ENCODE measurements at places on chromosomes 3 and 15.

- DNase-seq = no peak
Observed at GRCh38 chr3:182608832-182609231, 184.5 kb upstream of the ATP11B start.

GRCh38 chr15:60720086-60720485 is 241.1 kb upstream of the ICE2 start:
- no peak for DNase-seq

DNA sequence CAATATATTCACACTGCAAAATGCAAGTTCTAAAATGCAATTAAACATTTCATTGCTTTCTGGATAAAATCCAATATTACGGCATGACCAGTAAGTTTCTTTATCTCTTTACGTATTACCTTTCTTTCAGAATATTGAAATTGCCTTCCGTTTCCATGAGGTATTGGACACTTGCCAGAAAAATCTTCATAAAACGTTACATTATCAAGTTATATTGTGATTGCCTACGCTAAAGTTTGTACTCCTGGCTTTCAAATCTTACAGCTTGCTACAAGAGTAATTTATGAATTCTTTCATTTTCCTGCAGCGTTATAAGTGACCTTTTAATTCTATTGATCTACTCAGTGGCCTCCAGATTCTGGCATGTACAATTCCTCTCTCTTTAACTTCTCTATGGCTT is 1349.3 kb downstream of the OTOL1 start:
- DNase-seq = no peak

- DNase-seq = no peak
Observed at GRCh38 chr3:151871639-151872468, 1.6 kb upstream of the SUCNR1 start.

- DNase-seq = no peak
Observed at GRCh38 chr3:45616158-45616557, 21.6 kb downstream of the LIMD1 start.

DNA sequence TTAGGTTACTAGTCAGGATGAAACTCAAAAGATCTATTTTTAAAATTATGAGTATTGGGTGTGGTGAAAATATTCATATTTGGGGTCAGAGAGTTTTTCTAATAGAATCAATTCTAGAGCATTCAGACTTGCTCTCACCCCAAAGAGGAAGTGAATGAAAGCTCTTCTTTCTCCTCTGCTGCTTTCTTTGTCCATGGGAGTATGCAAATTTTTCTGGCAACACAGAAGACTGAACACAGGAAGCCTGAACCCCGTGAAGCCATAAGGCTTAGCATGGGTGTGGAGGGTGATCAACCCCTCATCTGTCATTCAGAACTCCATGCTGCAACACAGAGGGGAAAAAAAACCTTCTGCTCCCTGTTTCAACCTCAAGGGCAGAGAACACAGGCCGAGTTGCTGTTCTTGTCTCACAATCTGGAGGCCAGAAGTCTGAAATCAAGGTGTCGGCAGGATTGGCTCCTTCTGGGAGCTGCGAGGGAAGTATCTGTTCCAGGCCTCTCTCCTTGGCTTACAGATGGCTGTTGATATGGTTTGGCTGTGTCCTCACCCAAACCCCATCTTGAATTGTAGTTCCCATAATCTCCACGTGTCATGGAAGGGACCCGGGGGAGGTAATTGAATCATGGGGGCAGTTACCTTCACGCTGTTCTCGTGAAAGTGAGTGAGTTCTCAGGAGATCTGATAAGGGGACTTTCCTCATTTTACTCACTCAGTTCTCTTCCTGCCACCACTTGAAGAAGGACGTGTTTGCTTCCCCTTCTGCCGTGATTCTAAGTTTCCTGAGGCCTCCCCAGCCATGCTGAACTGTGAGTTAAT is 33.7 kb upstream of the CD47 start:
- DNase-seq = no peak

GRCh38 chr3:120276767-120277166 is 8.3 kb downstream of the GPR156 start:
- DNase-seq = no peak

- peak; percentile 60 for DNase-seq
Observed at GRCh38 chr3:12934431-12934830, 93.1 kb upstream of the RPL32 start.

DNA sequence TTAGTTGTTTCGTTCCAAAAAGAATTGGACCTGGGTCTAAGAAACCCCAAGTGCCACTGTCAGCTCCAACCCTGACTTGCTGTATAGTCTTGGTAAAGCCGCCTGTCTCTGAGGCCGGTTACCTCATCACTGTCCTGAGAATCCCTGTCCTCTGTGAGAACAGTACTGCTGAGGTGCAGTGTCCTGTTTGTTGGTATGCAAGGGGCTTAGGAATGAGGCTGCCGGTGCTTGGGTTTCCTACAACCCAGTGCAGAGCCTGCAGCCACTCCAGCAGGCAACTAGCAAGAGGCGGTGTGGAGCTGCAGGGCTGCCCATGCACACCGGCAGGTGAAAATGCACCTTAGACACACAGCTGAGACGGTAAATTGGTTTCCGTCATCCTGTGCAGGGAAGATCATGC is 52.0 kb upstream of the ATG7 start:
- no peak for DNase-seq

DNA sequence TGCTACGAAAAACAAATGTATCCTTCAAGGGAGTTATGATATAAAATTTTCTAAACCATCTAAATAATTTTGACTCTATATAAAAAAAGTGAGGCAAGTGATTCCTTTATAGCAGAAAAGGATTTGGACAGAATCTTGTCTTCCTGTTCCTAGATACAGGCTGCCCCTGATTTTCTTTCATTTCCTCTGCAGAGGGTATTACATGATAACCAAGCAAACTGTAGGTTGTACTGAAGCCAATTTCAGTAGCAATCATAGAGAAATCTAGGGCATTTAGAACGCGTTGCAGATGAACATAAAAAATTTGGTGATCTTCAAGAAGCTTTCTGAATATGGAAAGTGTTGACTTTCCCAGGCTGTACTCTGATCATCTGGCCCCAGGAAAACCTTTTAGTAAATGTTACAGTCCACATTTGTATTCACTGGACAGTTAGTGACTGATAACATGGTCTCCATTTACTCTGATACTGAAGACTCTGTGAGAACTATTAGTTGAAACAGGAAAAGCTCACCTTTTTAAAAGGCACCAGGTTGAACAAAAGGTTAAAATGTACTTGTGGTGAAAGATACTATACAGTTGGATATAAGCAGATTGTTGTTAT is 9.1 kb upstream of the UTS2B start:
- no peak for DNase-seq

DNA sequence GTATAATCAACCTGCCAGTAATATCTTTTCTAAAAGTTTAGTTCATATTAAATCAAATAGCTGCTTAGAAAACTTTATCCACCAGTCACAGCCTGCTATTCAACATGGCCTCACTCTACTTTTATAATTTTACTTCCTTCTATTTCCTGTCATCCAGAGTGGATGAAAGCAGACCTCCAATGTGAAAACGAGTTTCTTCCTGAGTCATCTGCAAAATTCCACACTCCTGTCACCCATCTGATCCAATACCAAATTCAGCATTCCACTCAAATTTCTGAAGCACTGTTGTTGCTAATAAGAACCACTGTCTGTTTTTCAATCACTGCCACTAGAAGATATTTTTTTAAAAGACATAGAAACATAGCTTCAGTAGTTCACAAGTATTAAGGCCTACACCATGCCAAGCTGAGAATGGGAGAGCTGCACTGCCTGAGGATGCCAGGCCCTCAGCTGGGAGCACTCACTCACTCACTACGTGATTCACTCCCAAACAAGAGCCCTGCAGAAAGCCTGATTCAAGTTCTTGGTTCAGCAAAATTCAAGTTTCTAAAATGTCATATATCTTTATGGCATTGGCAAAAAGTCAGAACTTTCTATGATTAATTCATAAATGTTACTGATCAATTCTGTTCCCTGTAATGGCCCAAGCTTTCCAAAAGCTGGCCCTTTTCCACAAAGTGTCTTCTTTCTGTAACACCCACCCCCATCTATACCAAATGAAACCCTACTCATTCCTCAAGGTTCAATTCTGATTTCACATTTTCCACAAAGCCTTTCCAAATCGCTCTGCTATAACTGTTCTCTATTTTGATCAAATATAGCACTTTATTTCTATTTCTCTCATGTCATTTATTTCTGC is 82.9 kb downstream of the FSIP1 start:
- DNase-seq = peak; percentile 57

GRCh38 chr3:175606650-175607318 is 747.6 kb downstream of the NAALADL2 start:
- DNase-seq = no peak

DNA sequence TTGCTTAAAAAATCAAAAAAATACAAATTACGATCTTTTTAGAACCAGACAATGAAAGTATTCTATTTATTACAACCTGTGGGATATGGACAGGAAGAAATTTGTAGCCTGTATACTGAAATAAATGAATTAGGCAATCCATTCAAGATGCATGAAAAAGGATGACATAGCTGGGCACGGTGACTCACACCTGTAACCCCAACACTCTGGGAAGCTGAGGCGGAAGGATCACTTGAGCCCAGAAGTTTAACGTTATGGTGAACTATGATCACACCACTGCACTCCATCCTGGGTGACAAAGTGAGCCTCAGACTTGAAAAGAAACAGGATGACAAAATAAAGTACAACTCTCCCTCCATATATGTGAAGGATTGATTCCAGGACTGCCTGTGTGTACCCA is 74.1 kb downstream of the MSL2 start:
- no peak for DNase-seq

GRCh38 chr15:60496853-60497252 is 17.9 kb upstream of the ICE2 start:
- no peak for DNase-seq

- no peak for DNase-seq
Observed at GRCh38 chr3:42014458-42014920, 52.6 kb upstream of the ULK4 start.

DNA sequence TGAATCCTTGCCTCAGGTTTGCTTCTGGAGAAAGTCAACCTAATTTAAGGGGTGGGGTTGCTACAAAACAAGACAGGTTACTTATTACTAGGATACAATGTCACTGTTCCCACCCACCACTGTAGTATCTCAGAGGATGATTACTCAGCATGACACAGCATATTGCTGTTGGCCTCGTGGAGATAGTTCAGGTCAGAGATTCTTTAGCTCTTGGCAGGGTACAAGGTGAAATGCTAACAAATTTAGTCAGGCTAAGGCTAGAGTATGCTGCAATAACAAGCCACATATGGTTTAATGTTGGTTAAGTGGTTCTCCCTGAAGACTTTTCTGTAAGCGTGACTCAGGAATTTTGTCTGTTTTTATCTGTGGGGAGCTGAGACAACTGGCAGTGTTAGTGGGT is 161.8 kb downstream of the EDEM1 start:
- DNase-seq = no peak

- DNase-seq = no peak
Observed at GRCh38 chr3:33030802-33031201, 66.1 kb downstream of the GLB1 start.

DNA sequence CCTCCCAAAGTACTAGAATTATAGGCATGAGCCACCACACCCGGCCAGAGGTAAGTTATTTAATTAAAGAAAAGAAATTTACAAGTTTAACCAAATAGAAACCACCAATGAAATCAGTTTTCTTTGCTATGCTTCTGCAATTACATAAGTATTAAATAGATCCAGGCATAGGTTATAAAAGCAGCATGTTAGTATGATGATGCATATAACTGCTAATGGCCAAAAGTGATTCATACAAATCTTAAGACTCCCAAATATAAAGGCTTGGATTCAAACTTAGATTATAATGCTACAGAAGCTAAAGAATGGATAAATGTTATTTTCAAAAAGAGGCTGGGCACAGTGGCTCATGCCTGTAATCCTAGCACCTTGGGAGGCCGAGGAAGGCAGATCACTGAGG is 32.8 kb upstream of the HDC start:
- no peak for DNase-seq

- DNase-seq = no peak
Observed at GRCh38 chr3:52866427-52866826, 30.9 kb downstream of the STIMATE start.

DNA sequence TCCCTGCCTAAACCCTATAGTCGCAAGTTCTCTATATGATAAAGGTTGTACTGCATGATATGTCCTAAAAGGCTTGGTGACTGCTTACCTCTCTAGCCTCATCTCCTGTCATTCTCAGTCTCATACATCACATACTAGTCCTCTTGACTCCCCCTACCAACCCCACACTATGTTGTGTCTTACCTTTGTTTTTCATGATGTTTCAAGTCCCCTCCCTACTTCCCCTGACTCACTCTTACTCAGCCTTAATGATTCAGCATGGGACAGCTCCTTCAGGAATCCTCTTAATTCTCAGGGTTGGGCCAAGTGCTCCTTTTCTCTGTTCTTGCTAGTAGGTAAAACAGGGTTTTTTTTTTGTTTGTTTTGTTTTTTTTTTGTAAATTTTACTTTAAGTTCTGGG is 49.6 kb downstream of the SLMAP start:
- peak; percentile 70 for DNase-seq

DNA sequence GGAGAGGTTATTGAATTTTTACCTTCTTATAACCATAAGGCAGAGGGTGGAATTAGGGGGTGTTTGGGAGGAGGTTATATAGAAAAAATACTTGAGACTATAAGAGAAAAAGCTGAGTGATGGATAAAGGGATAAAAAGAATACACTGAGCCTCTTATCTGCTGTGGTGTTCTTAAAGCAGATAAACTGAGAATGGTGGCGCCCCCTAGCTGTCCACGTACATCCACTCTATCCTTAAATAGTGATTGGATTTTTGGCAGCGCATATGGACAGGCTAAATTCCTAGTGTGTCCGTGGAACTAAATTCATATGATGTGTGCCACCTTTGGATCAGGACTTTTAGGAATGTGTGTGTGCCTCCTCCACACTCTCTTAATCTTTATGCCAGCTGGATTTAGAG is 121.1 kb downstream of the OXSM start:
- no peak for DNase-seq

DNA sequence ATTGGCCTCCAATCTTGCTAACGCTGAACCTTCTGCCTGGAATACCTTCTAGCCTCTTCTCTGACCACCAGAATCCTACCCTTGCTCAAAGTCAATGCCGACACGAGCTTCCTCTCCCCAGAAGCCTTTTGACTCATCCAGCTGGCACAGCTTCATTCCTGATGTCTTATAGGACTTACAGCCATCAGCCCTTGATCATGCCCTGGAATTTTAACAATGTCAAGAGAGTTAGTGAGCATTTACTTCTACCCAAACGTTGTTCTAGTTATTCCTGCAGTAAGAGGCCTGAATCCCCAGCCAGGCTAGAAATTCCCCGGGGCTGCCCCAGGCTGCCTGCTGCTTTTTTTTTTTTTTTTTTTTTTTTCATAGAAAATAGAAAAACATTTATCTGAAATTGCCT is 3.9 kb downstream of the CYP1A2 start:
- DNase-seq = peak; percentile 72

DNA sequence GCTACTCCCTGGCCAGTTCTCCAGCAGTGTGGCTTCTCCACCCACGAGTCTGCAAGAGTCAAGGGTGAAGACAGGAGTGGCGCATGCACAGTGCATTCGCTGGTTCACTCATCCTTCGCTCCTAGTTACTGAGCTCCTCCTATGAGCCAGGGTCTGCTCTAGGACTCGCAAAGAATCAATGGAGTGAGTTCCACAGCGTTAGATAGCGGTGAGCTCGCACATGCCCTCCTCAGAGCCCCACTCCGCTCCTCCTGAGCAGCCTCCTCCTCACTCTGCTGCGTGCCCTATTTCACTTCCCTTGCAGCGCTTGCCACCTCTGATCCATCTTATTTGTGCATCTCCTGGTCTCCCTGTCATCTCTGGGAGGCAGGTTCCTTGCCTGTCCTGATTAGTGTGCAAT is 63.0 kb downstream of the NUP210 start:
- DNase-seq = no peak
